ENCODE measurements at places on chromosomes 1 and 21. TPM values are rescaled to one million over a fixed set of nuclear protein-coding genes. Genes with fewer than 3 reads are reported as not detected.

CADM3 gene
- 2.7 TPM for total RNA-seq

CD2 gene
- 4.1 TPM for total RNA-seq

PRRX1 gene
- total RNA-seq, result 3.9 TPM

TMCC2 gene
- 0.27 TPM for total RNA-seq

MROH7 gene
- total RNA-seq, result 39.0 TPM

All from mucosa of descending colon (tissue), 3 donors.